ENCODE measurements at places on chromosomes 2 and 18.
A peak's percentile ranks its signal among the peaks of the same experiment; 100 is the strongest.

GRCh38 chr18:3703732-3704176 lies 253.8 kb downstream of the TGIF1 start:
- peak; percentile 0 for DNase-seq

GRCh38 chr2:111157798-111158197 lies 37.1 kb downstream of the BCL2L11 start:
- no peak for DNase-seq

- DNase-seq: no peak
Observed at GRCh38 chr2:99695130-99695943, 205.5 kb upstream of the REV1 start.

GRCh38 chr2:226865710-226866109 lies 29.9 kb downstream of the RHBDD1 start:
- no peak for DNase-seq

DNA sequence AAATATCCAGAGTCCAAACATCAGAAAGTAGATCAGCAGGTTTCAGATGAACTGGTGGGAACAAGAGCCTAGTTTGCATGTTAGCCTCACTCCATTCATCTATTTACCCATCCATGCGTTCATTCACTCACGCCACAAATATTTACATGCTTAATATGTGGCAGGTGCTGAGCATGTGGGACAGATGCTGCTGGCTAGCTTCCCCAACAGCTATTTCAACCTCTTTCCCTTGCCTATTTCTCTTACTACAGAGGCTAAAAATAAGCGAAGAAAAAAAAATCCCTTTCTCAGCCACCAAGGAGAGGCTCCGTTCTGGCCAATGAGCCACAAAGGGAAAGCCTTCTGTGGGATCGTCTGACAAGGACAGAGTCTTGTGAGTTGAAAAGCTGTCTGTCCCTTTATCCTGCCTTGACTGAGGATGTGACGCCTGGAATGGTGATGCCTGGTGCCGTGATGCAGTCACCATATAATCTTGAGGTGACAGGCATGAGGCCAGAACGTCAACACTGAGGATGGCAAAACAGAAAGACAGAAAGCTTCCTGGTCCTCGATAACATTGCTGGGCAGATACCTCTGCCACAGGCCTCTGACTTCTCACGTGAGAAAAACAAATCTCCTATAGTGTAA lies 78.2 kb downstream of the KCTD1 start:
- DNase-seq: no peak

- no peak for DNase-seq
Observed at GRCh38 chr18:63316612-63317555, 2.7 kb downstream of the BCL2 start.

DNA sequence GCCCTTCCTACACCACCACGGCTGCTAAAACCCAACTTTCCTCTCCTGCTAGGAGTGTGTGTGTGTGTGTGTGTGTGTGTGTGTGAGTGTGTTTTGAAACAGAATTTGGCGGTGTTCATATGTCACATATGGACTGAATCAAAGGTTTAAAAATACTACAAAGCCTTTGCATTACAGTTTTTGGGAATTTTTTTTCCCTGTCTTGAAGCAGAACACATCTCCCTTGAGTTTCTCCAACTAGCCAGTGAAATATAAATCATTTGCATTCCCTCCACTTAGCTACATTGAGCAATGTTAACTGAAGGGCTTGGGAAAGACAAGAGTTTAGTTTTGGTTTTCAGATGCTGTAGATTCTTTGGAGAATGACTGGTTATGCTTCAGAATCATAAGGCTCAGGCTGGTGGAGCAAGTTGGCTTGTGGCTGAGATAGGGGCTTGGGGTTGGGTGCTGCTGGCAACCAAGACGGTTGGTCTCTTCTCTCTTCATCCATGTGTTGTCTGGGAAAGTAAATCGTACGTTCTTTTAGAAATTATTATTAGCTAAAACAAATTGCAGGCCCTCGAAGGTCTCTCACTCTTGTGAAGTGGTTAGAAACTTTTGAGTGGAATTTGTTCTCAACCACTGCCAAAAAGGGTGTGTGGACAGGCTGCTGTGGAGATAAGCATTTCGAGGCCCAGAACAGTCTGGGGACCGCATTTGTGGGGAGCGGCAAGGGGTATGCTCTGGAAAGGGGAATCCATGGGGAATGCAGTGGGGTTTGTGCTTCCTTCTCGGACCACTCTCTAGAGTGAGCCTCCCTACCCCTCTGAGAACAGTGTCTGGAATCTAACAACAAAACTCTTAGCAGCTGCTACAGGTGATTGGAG lies 1.4 kb downstream of the NRP2 start:
- no peak for DNase-seq

DNA sequence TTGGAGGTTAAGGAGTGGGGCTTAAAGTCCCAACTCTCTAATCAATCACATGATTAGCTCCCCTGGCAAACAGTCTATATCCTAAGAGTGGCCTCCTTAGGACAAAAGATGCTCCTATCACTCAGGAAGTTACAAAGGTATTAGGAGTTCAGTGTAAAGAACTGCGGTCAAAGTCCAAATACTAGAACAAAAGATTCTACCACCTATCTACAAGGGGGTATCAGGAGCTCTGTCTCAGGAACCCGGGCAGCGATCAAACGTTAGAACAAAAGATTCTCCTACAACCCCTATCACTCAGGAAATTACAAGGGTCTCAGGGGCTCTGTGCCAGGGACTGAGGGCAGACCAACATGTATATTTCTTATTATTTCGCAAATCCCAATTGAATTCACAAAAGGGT lies 58.0 kb downstream of the DTNB start:
- DNase-seq: no peak

- no peak for DNase-seq
Observed at GRCh38 chr2:226446406-226447001, 353.1 kb downstream of the IRS1 start.

DNA sequence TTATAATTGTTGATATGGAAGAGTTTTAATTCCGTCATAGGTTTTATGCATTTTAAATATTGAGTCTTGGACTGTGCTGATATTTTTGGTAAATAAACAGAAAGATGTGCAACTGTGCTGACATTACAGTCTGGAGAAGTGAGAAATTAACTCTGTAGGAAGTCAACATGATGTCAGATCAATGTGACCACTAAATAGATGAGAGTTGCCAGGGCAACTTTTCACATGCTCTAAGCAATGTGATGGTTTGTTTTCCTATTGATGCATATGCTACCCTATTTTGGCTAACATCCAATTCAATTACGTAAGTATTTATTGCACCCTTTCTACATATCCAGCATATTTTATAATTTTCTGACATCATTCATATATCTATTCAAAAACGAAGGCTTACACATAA lies 1109.3 kb downstream of the TSN start:
- DNase-seq: no peak

GRCh38 chr2:114076961-114077360 lies 187.1 kb downstream of the ACTR3 start:
- DNase-seq: no peak

DNA sequence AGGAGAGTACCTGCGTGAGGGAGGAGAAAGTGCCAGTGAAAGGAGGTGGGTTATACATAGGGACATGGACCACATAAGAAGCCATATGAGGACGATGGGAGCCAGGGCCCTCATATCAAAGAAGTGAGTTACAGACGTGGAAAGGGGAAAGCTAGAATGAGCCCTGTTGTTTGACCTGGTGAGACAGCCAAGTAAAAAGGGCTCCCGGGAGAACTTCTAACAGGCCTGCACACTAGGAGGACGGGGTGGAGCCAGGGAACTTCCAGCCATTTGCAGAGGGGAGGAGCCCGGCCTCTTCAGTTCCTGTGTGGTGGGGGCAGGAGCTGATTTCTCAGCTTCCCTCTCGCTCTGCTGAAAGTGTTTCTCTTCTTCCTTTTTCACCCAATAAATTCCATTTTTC lies 84.1 kb upstream of the SLC66A3 start:
- DNase-seq: no peak

- no peak for DNase-seq
Observed at GRCh38 chr2:217316743-217317142, 456.9 kb upstream of the TNP1 start.

DNA sequence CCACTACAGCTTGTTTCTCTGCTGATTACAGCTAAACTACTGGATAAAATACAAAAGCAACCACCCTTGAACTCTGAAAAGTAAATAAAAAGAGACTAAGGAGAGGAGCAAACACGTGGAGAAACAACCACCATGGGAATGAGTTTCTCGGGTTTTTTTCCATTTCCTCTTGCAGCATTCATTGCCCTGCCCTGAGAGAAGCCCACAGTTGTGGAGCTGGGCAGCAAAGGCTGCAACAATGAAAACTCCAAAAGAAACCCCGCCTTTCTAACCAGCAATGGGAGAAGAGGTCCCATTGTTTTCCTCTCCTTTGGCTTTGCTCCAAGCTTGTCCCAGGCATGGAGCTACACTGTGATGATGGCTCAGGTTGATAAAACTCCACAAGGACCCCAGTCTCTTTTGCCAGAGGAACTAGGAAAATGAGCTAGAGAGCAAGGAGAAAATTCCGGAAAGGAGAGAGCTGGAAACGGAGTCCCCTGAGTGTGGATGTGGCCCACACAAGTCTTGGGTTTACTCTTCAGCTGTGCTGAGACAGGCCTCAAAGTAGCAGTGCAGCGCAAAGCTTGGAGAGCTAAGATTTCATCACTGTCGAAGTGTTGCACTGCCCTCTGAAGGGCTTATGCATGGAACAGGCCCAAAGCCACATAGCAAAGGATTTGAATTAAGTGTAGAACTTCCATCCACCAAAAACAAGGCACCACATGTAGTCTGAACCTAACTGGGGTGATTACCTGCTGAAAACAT lies 20.9 kb downstream of the NAPG start:
- DNase-seq: no peak

- no peak for DNase-seq
Observed at GRCh38 chr2:133821107-133821760, 253.0 kb upstream of the NCKAP5 start.

DNA sequence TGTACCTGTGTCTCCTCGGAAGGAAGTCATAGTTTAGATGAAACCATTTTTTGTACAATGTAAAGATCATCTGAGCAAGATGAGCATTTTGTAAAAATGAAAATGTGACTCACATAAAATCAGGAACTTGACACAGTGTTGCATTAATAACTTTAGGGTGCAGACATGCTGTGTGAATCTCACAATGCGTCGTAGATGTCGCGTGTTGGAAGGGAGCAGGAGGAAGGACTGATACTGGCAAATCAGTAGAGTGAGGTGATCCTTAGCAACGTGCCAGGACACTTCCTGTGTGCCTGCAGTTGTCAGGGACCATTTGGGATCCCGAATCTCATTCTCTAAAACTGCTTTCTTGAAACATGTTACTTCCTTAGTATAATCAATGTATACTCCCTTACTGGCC lies 103.1 kb downstream of the SH3BP4 start:
- DNase-seq: no peak

DNA sequence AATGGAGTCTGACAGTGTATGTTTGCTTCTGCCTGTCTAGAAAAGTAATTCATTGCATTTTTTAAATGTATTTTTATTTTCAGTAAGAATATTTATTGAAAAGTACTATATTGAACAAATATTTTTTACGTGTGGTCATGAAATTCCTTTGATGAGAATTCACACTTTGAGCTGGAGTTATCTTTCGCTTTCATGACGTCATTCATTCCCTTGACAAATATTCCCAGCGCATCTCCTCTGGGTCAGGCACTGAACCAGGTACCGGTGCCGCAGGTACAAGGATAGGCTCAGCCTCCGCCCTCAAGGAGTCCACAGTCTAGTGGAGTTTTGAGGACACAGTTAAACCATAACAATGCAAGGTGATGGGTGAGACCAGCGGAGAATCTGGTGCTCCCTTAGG lies 60.2 kb downstream of the GNAL start:
- DNase-seq: no peak

DNA sequence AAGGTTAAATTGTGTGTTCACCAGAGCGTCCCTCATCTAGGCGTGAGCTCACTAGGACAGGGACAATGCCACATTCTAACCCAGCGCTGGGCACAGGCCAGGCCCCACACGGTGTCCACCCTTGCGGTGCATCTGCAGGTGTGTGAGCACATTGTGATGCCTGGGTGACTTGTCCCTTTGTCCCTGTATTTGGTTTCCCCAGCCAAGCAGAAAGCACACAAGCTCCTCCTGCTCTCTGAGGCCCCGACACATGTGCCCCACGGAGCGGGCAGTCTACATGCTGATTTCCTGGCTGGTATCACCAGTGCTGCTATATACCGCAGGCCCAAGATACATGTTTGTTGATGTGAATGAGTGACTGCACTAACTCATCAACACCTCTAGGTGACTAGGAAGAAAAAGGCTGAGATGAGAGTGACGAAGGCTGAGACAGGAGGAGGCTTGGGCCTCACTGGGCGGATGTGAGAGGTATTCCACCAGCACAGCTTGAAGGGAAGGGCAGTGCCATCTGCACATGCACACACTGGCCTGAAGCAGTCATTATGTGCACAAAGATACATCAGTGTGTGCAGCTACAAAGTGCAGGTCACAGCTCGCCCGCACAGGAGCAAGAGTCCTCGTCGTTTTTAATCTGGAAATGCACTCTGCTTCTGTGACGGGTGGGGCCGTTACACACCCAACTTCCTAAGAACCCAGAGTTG lies 205.9 kb downstream of the EIPR1 start:
- DNase-seq: no peak

DNA sequence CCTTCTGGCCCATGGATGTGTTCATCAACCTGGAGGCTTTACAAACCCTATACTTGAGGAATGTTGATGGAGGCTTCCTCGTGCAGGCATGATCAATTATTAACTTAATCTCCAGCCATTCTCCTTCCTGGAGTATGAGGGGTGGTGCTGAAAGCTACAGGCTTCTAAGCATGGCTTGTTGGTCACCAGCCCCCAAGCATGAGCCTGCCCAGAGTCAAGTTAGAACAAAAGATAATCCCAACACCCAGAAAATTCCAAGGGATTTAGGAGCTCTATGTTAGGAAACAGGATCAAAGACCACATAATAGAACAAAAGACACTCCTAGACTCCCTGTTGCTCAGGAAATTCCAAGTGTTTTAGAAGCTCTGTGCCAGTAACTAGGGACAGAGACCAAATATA lies 63.1 kb downstream of the FAM171B start:
- DNase-seq: no peak

DNA sequence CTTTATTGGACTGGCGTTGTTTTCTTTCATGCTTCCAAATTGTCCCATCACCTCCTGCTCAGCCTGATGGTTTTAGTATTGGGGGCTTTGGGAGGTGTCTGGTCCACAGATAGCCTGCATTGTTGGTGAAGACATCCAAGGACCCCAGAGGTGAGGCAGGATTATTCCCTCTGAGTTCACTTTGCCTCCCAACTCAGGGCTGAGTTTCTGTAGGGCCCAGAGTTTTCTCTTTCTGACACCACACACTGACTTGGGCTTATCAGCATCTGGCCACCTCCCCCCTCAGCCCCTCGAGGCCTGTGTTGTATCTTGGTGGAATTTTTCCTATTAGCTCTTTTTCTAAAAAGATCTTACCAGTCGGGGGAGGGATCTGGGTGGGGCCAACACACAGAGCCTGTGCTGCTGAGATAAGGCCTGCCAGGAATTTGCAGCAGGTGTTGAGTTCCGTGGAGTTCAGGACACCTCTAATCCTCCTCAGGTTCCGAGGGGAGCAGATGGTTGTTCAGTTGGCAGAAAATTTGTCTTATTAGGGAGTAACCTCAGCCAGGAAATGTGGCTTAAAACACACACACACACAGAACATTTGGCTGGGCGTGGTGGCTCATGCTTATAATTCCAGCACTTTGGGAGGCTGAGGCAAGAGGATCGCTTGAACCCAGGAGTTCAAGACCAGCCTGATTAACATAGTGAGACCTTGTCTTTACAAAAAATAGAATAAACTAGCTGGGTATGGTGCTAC lies 7.3 kb downstream of the EMILIN2 start:
- DNase-seq: no peak

All from stimulated activated CD8-positive, alpha-beta memory T cell treated with anti-CD3 and anti-CD28 coated beads, Interleukin-7, amount 100 ng/mL, for 48 hours (primary cell).